GM13976 (cell line): ENCODE measurements at places on chromosomes 1 and 21.

DNA sequence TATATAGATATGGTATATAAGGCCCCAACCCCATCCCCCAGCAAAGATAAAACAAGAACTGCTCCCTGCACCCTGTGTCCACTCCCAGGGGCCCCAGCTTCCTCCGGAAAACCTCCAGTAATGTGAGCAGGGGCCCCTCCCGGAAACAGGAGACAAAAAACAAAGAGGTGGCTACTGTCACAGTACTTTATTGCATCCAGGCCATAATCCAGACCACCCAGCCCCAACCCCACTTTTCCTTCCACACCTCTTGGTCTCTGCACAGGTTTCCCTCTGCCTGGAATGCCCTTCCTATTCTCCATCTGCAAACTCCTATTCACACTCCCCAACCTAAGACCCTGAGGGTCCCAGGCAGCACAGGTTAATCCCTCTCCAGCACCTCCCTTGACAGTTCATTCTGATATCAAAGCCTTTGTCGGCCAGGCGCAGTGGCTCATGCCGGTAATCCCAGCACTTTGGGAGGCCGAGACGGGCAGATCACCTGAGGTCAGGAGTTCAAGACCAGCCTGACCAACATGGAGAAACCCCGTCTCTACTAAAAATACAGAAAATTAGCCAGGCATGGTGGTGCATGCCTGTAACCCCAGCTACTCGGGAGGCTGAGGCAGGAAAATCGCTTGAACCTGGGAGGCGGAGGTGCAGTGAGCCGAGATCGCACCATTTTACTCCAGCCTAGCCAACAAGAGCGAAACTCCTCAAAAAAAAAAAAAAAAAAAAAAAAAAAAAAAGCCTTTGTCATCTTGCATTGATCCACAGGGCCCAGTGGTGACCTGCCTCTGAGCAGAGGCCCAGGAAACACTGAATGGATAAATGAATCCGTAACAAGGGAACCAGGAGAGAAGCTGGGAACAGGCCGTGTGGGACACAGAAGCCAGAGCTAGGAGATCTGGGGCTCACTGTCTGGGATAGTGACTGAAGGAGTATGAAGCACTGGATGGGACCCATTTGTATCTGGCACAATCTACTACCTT is 2.3 kb upstream of the AUNIP start:
- DNase-seq, result no peak

GRCh38 chr21:33240404-33240803 is 10.7 kb downstream of the IFNAR2 start:
- no peak for DNase-seq

DNA sequence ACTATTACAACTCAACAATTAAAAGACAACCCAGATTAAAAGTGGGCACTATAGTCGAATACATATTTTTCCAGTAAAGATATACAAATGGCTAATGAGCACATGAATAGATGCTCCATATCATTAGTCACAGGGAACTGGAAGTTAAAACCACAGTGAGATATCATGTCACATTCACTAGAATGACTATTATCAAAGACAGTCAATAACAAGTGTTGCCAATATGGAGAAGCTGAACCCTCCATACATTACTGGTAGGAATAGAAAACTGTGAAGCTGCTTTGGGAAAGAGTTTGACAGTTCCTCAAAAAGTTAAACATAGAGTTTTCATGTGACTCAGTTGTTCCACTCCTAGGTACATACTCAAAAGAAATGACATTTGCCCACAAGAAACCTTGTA is 30.6 kb upstream of the MRPS6 start:
- DNase-seq, result no peak

DNA sequence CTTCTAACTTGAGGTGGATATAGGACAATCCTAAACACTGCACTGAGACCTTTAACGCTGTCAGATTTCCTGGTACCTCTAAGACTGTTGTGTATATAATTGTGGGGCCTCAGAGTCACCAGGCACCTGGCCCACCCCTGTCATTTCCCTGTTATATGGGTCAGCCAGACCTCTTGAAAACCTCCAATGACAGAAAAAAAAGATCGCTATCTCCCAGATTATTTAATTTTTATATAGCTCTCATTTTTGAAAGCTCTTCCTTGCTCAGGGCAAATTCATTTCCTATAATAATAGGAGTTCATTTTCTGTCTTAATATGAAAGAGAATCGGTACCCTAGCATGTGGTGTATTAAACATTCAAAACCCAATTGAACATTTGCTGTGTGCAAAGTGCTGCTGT is 56.7 kb downstream of the ZP4 start:
- no peak for DNase-seq

DNA sequence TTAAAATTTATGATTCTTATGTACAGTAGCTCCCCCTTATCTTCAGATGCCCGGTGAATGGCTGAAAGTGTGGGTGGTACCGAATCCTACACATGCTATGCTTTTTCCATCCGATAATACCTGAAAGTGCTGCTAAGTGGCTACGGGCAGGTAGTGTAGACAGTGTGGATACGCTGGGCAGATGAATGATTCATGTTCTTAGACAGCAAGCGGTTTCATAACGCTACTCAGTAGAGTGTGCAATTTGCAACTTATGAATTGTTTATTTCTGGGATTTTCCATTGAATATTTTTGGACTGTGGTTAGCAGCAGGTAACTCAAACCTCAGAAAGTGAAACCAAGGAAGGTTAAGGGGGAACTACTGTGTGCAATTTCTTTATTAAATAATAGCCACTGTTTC is 7.5 kb downstream of the PCP4 start:
- DNase-seq, result no peak

DNA sequence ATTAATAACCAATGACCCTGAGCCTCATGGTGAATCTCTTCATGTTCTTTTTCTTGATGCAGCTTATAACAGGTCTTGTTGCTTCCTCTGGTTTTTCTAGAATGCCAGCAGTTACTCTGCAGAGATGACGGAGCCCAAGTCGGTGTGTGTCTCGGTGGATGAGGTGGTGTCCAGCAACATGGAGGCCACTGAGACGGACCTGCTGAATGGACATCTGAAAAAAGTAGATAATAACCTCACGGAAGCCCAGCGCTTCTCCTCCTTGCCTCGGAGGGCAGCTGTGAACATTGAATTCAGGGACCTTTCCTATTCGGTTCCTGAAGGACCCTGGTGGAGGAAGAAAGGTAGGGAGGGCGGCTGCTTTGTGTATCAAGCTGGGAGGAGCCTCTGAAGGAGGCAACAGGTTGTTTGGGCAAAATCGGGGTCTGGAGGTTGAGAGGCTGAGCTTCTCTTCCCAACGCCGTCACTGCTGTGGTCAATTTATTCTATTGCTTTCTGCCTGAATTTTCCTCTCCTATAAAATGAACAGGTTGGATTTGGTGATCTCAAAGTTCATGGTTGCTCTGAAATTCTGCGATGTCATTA is 6.7 kb downstream of the ABCG1 start:
- no peak for DNase-seq

- no peak for DNase-seq
Measured at GRCh38 chr1:201847150-201847549, 18.2 kb downstream of the IPO9 start.

DNA sequence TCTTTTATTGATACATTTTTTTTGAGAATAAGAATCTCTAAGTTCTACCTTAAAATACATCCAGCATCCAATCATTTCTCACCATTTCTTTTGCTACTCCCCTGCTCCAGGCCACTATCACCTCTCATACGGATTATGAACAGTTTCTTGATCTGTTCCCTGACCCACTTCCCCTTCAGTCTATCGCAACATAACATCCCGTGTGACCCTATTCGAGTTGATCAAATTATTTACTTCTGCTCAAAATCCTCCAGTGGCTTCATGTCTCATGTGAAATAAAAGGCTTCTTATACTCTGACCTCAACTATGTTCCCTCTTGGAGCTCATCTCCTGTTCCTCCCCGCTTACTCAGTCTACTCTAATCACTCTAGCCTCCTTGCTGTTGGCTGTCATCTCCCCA is 5.2 kb downstream of the ALG14 start:
- no peak for DNase-seq

GRCh38 chr1:64986903-64987871 is 20.8 kb upstream of the JAK1 start:
- DNase-seq, result peak; percentile 75

DNA sequence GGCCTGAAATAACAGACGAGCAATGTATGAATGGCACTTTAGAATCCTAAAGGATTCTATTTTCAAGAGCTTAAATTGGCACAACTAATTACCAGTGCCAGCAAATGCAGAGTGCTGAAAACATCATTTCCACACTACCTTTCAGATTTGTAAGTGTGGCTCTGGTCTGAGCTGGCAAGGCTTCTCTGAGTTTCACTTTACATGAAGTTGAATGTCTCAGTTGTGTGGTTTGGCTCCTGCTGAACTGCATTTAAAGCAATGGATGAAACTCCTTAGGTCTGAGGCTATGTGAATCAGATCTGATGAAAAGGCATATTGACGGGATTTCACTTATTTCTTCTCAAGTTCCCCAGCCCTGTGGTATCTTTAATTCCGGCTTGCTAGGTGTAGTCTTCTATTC is 114.8 kb upstream of the PTGFR start:
- DNase-seq, result no peak

DNA sequence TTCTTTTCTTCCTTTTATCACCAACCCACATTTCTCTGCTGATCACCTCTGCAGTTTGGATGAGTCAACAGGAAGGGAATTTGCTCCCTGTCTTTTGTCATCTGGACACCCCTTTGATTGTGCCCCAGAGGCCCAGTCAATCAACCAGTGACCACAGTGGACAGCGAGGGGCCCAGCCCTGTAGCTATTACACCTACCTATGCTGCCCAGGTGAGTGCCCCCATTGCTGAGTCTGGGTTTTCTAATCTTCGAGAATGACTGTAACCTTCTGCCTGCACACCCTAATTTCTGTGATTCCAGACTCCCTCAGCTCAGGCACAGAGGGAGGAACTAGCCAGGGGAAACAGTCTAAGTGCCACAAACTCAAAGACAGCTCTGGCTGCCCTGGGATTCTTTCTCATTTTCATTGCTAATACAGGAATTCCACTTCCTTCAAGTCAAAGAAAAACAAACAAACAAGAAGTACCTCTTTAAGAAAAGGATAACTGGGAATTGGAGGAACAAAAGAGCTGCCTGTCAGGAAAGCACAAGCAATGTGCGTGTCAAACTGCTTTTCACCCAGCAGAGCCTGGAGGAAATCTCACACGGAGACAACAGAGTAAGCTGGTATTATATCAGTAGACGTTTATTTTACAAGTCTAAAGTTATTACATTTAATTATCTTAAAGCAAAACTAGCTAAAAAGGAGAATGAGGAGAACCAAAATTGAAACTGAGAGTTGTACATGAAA is 311.1 kb downstream of the AJAP1 start:
- no peak for DNase-seq

DNA sequence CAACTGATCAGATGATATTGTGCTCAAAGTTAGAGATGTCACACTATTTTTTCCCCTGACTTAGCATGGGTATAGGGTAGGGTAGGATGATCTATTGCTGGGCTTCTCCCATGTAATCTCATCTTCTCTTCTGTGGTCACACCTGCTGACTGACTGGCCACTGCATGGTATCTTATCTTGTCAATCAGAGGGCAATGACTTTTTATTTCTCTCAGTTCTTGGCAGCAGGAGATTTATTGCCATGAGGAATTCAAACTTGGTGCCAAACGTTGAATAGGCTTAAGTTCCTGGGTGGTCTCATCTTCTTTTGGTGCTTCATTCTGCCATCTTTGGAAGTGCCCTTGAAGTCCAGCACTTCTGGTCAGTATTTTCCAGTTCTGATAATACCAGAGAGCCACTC is 226.4 kb upstream of the POGK start:
- no peak for DNase-seq

GRCh38 chr1:14552246-14552965 is 46.1 kb upstream of the KAZN start:
- no peak for DNase-seq

GRCh38 chr1:232481091-232481490 is 148.8 kb downstream of the SIPA1L2 start:
- DNase-seq, result no peak

- DNase-seq, result peak; percentile 73
Measured at GRCh38 chr1:28359592-28360239, 9.8 kb upstream of the PHACTR4 start.

GRCh38 chr1:205421798-205422197 is at the start of gene LEMD1:
TSS of gene LEMD1 (minus strand) at chr1:205422056. CDS start at chr1:205420536, 1,520 bp downstream.
- DNase-seq, result no peak

DNA sequence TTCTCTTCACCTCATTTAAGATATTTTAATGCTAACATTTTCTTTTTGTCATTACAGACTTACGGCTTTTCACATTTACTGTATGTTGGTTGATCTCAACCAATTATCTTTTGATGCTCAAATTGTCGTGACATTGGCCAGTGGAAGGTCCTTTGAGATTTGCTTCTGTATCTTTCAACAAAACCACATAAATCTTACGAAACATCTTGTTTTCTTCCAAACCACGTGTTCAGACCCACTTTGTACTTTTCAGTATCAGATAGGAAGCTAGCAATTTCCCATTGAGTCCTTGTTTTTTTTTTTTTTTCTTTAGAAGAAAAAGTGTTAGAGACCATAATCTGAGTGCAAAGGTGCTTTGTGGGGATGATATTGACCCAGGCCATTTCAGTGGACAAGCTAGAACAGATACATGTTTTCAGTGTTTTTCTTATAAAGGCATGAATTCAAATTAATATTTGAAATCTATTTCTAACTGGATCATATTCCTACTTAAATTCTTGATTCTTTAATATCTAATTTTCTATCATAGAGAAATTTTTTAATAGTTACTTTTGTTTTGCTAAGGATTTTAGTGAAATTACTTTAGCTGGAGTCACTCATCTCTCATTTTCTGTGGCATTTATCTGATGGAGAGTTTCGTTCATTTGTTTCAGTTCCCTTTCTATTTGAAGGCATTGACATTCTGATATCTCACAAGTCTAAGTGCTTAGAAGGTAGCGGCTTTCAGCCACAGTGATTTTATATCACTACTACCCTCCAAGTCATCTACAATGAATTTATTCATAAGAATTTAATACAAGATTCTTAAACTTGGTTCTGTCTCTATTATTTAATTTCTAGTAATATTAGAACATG is 26.7 kb downstream of the ATG4C start:
- DNase-seq, result peak; percentile 46

DNA sequence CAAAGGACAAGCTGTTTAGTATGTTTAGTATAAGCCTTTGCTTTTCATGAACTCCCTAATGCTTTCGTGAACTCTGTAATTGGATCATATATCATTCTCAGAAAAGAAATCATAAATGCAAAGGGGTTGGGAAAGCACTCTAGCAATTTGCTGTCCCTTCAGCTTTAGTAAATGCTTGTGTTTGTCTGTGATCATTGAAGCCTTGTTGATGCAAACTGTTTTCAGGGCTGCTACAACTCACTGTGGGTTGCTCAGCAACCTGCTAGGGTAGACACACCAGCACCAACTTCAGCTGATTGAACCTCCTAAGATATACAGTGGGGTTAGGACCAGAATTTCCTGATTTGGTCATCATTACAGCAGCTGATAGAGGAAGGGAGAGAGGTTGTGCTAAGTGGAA is 95.0 kb downstream of the SGIP1 start:
- DNase-seq, result no peak

GRCh38 chr1:232566093-232566492 is 63.8 kb downstream of the SIPA1L2 start:
- DNase-seq, result no peak

DNA sequence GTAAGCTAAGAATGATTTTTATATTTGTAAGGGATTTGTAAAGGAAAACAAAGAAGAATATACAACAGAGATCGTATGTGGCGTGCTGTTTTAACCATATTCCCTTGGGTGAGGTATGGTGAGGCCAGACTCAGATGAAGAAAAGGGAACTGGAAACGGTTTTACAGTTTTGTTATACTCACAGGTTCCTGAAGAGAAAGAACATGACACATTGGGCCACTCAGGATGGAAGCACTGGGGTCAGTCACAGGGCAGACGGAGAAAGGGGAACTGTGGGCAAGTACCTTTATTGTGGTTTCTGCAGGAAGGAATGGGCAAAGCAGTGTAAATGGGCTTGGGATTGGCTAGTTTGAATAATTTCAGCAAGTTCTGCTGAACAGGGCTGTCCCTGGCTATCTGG is 177.4 kb downstream of the LBR start:
- no peak for DNase-seq
